ENCODE measurements at places on chromosomes 2 and 18.

DNA sequence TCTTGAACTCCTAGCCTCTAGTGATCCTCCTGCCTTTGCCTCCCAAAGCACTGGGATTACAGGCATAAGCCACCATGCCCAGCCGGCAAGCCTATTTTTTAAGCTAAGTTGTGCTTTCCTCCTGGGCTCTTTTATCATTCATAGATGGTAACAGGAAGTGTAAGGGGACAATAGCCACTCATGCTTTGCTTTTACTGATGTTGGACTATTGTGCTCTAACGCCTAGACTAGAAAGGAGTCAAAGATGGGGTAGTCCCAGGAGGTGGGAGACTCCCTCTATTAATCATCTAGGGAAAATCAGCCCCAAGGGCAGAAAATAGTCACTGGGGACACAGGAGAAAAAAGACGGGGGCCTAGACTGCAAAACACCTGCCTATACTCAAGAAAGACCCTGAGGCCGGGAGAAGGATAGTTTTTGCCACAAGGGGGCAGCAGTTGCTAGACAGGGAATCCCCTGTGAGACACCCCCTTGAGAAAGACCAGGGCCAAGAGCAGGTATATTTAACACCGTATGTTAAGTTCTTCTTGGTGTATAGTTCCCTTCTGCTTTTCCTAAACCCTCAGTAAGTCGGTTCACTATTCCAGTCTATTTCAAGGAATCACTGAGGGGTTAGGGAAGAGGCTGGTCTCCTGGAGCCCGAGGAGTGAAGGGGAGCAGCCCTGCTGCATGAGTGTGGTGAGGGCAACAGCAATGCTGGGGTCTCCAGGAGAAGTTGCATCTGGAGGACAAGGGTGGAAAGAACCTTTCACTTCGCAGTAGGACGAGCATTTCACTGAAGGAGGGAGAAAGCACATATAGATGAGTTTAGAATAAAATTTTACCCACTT lies 2.1 kb upstream of the CXCR1 start:
- no peak for DNase-seq

DNA sequence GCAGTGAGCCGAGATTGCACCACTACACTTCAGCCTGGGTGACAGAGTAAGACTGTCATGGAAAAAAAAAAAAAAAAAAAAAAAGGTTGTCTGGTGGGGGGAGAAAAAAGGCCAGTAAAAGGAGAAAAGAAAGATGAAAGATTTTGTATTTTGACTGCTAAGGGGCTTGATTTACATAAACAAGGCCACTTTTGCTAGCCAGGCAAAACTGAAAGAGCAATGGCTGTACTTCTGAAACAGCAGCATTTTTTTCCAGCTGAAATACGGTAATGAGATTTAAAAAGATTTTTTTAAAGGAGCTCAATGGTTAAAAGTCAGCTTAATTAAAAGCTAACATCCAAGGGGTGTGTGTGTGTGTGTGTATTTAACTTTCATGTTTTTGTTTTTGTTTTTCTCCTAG lies 11.3 kb upstream of the OXER1 start:
- DNase-seq = no peak

DNA sequence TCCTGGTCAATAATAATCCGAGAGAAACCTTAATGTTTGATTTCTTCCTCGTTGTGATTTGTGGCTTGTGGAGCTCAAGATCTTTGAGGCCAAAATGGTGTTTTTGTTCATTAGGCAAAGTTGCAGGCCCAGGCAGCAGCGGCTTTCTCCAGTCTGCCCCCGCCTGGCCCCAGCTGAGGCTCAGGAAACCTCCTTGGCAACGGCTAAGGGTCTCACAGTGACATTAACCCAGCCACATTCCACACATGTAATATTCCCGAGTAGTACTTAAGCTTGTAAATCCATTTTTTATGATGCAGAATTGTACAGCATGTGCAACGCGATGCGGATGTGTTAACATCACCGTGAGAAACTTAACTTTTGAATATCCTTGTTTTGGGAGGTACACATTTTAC lies 200.1 kb downstream of the BCL11A start:
- no peak for DNase-seq

- no peak for DNase-seq
These were observed 19.8 kb upstream of the LPIN2 start for GRCh38 chr18:3032721-3033120.

GRCh38 chr18:51953521-51953920 lies 386.5 kb upstream of the DCC start:
- DNase-seq = no peak
